Activated CD4-positive, alpha-beta T cell treated with anti-CD3 and anti-CD28 coated beads for 4 hours (primary cell): ENCODE measurements at places on chromosomes 16 and 17.

- DNase-seq: no peak
Measured at GRCh38 chr16:67551972-67552371, 10.4 kb upstream of the CTCF start.

DNA sequence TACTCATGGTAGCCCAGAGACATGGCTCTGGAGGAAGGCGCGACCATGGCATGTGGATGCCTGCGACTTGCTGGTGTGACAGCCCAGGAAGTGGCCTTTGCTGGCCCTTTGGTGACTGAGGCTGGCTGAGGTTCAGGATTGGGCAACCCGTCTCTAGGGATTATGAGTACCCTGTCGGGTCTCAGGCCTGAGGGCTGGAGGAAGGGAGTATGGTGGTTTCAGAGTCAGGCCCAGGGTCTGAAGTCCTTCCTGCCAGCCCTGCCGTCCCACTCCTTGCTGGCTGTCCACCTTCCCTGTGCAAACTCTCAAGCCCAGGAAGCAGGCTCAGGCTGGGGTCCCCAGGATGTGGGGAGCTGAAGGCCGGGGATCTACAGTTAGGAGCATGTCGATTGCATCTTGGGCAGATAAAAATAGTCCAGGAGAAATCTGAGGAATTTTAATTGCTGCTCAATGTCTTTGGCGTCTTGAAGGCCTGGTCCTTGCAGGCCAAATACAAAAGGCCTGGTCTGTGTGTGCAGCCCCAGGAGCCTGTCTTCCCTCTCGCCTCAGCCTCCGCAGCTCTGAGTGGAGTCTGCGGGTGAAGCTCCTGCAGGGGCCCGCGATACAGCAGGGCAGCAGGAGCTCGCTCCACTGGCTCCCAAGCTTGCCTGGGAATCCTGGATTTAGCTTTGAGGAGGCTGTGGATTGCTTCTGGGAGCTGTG lies 52.5 kb downstream of the NKD1 start:
- DNase-seq: no peak

GRCh38 chr16:81796035-81796434 lies 16.9 kb downstream of the PLCG2 start:
- no peak for DNase-seq

- DNase-seq: no peak
Measured at GRCh38 chr17:74838274-74838673, 21.4 kb downstream of the GRIN2C start.

GRCh38 chr16:57530104-57530521 lies 6.3 kb downstream of the CCDC102A start:
- peak; percentile 78 for DNase-seq

DNA sequence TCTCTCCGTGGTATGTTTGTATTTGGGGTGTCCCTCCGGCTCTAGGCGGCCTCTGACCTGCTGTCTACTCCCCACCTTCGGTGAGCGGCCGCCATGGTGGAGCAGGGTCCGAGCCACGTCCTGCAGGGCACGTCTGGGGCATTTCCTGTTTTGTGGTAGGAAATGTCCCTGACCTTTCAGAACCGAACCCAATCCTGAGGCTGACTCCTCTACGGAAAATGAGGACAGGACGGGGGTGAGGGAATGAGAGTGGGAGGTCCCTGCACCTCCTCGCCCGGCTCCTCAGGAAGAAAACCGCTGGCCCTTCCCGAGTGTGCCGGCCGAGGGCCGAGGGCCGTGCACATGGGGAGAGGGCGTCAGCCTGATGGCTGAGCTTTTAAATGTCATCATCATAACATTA lies 45.8 kb downstream of the WDR45B start:
- DNase-seq: no peak

- DNase-seq: no peak
Measured at GRCh38 chr16:58009856-58010416, 8.7 kb downstream of the USB1 start.

DNA sequence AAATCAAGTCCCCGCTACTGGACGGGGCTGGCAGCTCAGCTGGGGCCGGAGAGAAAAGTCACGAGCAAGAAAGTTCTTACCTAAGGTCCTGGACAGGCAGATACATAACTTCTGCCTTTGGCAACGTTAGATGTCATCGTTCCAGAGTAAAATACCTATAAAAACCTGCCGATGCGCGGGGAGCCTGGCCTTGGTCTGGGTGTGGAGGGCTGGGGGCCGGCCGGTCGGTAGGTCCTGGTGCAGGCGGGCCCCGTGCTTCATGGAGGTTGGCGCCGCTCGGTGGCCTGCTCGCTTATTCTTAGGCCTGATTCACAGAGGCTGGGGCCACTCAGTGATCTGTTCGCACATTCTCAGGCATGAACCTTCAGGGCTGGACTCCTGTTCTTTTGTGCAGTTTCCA lies 33.7 kb upstream of the ZNF750 start:
- DNase-seq: no peak

DNA sequence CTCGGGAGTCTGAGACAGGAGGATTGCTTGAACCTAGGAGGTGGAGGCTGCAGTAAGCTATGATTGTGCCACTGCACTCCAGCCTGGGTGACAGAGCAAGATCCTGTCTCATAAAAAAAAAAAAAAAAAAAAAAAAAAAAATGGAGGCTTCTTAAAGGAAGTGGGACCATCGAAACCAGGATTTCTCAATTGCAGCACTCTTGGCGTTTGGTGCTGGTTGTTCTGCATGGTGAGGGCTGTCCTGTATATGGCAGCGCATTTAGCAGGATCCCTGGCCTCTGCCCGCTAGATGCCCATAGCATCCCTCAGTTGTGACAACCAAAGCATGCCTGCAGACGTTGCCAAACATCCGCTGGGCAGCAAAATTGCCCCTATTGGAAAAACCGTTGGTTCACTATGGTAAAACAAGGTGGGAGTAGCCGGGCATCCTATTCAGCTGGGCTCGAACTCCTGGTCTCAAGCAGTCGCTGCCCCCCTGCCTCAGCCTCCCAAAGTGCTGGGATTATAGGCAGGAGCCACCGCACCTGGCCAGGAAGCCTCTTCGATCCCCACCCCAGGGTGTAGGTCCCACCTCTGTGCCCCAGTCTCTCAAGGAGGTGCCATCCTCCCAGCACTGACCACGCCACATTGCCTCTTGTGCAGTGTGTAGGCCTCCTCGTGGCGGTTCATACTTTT lies 6.5 kb upstream of the NPIPB7 start:
- no peak for DNase-seq
